ENCODE measurements at places on chromosomes 5 and 9.

GRCh38 chr5:98514215-98514614, 259.2 kb upstream of the RGMB start:
- DNase-seq, result no peak

DNA sequence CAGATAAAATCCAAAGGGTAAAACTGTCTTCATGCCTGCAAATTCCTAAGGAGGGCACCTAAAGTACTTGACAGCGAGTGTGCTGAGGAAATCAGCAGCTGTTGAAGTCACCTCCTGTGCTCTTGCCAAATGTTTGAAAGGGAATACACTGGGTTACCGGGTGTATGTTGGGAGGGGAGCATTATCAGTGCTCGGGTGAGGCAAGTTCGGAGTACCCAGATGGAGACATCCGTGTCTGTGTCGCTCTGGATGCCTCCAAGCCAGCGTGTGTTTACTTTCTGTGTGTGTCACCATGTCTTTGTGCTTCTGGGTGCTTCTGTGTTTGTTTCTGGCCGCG, 727 bp upstream of the ADRB2 start:
- DNase-seq, result no peak

DNA sequence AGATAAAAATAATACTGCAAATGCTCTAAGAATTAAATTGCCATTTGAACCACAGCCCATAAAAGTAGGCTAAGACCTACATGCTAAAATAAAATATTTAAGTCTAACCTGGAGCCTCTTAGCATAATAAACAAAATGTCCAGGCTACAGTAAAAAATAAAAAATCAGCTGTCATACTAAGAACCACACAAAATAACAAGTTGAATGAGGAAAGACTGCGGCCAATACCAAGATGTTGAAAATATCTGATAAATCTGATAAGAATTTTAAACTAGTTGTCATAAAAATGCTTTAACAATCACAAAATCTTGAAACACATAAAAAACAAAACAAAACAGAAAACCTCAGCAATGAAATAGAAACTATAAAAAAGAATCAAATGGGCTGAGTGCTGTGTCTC, 336.9 kb upstream of the MSX2 start:
- DNase-seq, result no peak

GRCh38 chr5:335740-336038, 14.2 kb downstream of the AHRR start:
- DNase-seq, result no peak

DNA sequence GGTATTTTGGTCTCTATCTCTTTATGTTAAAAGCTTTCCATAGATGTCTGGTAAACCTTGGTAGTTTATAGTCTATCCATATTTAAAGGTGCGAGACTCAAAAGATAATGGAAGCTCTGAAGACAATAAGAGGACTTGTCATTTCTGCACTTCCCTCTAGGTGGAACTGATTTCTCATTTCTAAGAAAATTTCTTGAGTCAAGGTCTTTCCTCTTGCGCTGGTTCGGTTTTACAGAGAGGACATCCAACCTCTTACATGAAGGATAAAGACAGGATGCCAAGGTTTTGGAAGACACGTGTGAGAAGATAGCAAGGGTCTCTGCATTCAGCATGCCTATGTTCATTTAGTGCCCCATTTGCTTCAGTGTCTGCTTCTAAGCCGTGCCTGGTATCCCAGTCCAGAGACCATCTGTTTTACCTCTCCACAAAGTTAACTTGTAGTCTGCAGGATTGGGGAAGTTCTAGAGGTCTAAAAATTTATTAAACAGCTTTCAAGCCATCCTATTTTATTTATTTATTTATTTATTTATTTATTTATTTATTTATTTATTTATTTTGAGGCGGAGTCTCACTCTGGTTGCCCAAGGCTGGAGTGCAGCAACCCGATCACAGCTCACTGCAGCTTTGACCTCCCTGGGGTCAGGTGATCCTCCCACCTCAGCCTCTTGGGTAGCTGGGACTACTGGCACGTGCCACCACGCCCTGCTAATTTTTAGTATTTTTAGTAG, 41.6 kb downstream of the KIAA1191 start:
- DNase-seq, result no peak

DNA sequence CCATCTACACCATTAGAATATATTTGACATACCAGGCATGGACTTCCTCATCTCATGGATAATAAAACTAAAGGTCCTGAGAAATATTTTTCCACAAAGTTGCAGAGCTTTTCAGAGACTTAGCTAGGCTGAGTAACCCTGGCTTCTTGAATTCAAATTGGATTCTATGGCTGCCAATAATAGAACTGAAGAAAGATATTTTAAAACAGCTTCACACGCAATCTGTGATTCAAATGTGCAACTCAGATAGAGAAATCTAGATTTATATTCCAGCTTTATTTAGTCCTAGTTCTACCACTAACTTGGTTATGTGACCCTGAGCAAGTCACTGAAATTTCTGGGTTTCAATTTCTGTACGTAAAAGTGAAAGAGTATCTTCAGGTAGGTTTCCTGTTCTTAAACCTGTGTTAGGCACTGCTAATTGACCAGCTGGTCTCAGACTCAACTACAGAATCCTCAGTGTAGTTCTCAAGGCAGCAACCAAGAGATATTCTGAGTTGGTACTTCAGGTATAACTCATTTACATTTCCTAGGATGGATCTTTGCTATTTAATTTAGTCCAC, 235.3 kb downstream of the GABRB2 start:
- DNase-seq, result no peak

DNA sequence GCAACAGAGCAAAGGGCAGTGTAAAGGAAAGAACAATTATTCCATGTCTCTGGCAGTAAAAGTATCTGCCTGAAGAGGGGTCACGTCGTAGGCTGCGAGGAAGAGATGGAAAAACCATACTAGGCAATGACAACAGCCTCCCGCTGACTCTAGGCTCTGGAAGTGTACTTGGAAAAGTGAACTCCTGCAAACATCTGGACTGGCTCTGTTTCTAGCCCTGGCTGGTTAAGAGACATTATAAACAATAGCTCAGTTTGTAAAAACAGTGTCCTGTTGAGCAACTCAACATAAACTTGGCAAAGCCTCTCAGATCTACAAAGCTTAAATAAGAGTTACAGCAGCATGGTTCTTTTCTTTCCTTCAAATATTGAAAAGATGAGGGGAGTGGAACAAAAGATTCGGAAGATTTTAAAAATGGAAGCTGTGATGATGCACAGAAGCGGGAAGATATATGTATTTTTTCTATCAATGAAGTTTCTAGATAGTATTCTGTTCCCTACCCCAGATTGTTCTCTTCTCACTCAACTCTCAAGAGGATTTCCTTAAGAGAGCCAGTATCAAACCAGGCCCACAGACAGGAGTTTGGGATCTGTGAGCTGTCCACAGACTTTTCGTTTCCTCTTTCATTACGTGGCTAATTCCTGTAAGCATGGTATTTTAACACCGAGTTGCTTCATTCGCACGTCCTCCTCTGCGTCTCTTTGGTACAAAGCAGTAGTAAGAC, 79.4 kb downstream of the SPTLC1 start:
- no peak for DNase-seq

DNA sequence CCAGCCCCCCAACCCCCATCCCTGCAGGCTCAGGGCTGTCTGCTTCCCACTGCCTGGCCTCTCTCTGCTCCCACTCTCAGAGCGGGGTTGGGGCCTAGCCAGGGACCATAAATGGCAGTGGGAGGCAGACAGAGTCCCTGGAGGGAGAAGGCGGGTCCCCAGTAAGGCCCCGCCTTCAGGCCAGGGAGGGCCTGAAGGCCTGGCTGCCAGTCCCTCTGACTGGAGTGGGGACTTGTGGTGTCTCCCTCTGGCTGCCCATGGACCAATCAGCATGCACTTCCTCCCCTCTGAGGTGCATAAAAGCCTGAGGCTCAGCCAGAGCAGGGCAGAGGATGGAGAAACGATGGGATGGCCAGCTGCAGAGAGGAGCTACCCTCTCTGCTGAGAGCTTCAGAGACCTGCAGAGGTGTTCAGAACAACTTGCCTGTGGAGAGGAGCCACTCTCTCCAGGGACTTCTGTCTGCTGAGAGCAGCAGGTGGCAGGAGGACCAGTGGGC, 2.7 kb upstream of the BTNL9 start:
- DNase-seq, result no peak

DNA sequence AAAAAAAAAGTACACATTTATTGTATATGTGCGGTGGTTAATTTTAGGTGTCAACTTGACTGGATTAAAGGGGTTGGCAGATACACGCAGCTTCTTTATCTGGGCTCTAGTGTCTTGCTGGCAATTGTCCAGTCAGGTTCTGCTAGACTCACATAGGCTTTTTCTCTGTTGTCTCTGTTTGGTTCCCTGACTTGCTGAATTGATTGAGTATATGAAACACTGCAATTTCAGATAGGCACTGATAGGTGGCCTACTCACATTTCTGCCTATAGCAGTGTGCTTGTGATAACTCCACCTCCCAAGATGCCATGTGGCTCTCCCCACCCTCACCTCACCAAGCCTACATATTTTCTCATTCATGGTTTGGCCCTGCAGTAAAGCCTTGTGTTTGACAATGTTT, 52.5 kb downstream of the AOPEP start:
- no peak for DNase-seq

DNA sequence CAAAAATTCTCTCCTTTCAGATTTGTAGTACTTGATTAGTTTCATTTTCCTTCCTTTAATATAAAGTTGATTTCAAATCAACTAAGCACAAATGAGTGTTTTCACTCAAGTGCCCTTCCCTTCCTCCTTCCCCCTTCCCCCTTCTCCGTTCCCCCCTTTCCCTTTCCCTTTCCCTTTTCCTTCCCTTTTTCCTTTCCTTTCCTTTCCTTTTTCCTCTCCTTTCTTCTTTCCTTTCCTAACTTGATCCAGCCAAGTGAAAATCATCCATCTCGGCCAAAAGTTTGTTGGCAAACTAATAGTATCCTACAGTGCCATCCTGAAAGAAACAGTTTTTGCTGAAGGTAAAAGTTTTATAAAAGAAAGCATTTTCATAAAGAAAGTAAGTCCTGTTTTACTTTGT, 85.3 kb upstream of the CD180 start:
- no peak for DNase-seq

- no peak for DNase-seq
These were observed 24.5 kb upstream of the SELENOP start for GRCh38 chr5:42836070-42836769.

DNA sequence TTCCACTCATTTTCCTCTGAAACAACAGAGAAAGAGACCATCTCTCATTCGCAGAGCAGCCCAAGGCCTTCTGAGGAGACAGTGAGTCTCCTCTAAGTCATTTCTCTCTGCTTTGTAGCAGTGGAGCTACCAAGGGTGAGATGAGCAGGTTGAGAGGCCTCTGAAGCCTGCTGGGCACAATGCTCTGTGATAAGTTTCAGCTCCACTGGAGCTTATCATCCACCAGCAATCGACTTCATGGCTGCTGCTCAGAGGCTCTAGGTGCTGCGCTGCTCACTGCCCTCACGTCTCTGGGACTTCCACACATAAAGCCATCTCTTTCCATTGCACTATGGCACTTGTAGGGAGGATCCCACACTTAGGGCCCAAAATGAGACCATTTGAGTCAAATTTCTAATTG, 96.3 kb downstream of the CMYA5 start:
- DNase-seq, result no peak

DNA sequence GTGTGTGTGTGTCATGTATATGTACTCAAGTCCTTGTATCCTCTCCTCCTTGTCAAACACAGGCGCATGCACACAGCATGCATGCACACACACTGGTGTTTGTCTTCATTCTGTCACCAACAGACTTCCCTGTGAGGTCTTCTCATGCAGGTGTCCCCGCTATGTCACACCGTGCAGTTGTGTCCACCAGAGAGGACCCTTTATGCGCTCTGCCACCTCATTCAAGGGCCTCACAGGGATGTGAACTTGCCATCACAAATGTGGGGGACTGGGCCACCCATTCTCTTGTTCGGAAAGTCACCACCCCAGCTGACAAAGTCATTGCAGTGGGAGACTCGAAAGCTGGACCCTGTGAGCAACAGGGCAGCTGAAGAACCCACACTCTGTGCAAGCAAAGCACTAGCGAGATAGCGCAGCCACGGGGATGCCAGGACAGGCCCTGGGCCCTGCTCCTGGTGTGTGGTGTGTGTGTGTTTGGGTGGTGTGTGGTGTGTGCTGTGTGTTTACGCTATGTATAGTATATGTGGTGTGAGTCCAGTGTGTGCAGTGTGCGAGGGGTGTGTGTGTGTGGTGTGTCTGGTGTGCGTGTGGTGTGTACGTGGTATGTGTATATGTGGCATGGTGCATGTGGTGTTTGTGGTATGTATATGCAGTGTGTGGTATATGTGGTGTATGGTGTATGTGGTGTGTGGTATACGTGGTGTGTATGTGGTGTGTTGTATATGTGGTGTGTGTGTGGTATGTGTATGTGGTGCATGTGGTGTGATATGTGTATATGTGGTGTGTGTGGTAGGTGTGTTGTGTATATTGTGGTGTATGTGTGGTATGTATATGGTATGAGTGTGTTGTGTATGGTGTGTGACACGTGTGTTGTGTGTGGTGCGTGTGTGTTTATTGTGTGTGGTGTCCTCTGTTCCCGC, 30.9 kb upstream of the NXNL2 start:
- no peak for DNase-seq

DNA sequence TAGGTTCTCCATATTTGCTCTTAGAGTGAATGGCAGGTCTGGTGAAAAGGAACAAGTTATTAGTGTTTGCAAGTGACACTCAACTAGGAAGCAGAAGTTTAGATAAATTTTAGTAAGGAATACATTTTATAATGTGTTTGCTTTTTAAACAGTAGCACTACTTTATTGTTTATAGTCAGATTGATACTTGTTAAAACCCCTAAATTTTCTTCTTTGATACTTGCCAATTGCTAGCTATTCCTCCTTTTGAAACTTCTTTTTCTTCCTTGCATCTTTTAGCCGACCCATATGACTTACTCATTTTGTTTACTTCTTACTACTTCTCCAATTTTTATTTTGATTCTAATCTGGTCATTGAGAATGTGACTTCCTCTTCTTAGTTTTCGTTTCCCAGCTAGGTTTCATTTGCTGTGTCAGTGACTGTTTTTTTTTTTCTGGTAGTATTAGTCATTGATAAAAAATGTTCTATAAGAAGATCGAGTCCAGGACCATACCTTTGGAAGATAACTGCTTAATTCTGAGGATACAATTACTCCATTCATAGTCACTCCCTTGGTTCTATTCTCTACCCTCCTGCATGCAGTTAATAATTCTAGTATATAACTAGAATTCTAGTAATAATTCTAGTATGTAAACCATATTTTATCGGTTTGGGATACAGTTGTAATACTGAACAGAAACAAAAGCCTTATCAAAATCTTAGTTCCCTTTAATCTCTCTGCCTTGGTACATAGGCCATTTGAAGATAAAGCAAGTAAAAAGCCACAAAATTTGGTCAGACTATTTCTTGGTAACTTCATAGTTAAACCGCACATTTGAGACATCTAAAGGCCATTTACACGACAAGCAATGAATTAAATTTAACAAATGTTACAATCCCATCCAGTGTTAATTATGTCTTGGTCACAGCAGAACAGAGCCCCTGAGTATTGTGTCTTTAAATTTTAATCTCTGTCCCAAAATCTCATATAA, 2.8 kb upstream of the RICTOR start:
- no peak for DNase-seq

Data from neural crest cell (in vitro differentiated cells).